ENCODE measurements at places on chromosomes 16 and 17. TPM values are rescaled to one million over a fixed set of nuclear protein-coding genes. Genes with fewer than 3 reads are reported as not detected.

DNA sequence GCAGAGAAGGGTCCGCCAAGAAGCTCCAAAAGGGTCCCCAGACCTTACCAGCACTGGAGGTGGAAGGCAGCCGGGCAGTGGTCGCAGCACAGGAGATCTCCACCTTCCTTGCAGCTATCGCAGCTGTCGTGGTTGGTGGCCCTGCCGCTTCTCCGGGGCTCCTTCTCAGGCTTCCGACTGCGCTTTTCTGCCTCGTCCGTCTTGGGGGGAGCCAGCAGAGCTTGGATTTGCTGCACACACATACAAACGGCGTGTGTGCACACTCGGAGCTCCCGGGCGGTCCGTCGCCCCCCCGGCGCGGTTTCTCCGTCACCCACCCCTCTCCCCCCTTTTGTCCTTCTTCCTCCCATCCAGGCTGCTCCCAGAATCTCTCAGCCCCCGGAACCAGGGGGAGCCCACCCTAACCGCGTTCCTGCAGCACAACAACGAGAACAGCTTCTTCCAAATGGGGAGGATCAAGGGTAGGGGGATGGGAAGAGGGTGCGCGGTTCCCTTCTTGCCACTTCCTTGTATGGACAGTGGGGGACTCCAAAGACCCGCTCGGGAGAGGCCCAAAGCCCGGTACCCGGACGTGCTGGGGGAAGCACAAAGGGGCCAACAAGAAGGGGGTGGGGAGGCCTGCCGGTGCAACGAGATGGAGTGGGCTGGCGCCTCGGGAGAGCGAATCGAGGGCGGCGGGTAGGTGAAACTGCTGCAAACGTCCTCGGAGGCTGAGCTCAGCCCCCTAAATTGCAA, 1.1 kb downstream of the PHF12 start:
- peak; percentile 78 for DNase-seq

The CMTM4 gene
- polyA plus RNA-seq: 10.0 TPM

The BRD7 gene
- 73.9 TPM for polyA plus RNA-seq

GRCh38 chr16:85151603-85152413, 39.5 kb upstream of the CIBAR2 start:
- DNase-seq: peak; percentile 86

GRCh38 chr17:49580055-49580721, 4.5 kb downstream of the NXPH3 start:
- no peak for DNase-seq

GRCh38 chr16:54783980-54784379, 146.7 kb upstream of the IRX5 start:
- no peak for DNase-seq

DNA sequence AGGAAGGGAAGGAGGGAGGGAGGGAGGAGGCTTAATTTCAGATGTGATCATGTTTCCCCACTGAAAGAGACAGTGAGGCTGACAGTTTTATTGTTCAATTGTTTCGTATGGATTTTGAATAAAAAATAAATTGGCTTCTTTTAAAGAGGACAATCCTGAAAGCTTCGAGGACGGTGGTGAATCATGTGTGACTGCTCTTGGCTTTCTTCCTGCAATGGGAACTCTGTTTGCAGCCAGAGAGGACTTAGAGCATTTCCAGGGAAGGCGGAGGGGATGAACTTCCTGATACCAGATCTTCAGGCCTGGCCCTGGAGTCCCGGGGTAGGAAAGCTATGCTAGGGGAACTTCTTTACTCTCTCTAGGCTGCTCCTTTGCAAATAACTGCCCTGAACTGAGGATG, 72.8 kb upstream of the C16orf82 start:
- DNase-seq: peak; percentile 69

- no peak for DNase-seq
Observed at GRCh38 chr17:44102849-44103622, 20.4 kb downstream of the HDAC5 start.

DNA sequence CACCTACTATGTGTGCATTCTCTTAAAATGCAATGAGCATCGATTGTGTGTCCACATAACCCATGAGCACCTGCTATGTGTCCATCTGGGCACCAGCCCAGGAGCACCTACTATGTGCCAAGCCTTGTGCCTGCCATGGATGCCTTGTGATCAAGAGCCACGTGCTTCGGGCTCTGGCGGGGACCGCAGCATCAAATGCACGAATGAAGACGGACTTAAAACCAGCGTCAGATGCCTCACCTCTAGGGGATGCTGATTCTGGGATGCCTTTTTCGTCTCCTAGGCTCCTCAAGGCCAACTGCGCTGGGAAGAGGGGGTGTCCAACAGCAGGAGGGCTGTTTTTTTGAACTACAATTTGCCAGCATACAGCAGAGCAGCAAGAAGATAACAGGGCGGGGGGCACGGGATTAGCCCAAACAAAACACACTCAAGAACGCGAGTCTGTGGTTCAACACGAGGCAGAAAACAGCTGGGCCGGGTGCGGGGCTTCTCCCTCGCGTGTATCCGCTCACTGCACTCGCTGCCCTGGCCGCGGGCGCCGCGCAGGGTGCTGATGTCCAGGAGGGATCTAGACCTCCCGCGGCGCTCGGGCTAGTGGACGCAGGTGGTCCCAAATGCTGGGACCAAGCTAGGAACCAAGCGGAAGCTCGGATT, 1.2 kb upstream of the GLIS2 start:
- DNase-seq: peak; percentile 78

The SECTM1 gene
- polyA plus RNA-seq: 2.6 TPM

The LGALS9B gene
- polyA plus RNA-seq: not detected

DNA sequence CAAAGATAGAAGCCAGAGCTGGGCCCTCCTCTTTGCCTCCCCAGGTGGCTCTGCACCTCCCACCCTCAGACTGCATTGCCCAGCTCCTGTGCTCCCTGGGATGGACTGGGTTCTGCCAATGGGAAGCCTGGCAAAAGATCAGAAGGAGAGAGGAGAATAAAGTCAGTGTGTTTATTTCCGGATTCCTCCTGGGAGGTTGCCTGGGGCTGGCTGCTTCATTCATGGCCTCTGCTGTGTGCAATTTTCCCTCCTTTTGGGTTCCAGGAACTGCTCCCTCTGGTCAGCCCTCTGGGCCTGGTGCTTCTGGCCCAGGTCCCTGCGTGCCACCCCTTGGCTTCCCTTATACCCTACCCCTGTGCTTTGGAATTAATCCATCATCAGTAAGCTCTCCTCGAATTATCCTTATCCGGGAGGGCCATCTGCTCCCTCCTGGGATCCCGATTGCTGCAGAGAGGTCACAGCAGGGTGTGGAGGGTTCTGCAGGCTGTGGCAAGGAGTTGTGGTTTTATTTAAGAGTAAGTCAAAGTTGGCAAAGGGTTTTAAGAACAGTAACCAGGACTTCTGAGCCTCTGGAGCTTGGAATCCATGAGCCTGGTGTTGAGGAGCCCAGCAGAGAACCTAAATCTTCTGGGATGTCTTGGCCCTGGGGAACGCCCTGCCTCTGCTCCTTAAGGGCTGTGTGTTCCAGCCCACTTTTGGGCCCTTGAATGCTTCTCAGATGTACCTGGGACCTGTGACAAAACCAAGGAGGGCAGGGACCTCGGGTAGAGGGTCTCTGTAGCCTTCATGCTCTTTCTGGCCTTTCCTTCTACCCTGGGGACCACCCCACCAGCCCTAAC, 8.2 kb upstream of the MMP2 start:
- no peak for DNase-seq

DNA sequence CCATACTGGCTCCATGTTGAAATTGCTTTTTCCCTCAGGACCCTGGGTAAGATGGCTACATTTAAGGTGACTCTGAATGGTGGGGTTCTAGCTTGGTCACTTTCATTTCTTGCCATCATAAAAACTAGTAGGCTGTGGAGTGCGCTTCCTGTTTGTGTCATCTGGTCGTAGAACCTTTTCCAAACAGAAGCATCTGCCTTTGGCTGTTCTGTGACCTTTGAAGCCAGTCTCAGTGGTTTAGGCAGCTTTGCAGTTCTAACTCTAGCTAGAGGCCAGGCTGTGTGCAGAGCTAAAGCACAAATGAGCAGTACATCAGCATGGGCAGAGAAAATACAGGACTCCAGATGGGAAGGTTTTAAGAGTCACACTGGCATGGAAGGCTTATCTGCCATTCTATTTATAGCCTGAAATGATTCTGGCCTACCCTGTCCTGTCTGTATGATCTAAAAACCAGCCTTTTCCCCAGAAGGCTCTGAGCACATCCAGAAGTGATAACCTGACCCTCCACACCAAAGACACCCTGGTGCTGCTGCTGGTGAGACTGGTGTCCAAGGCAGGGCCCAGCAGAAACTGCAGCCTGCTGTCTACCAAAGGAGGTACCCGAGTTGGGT, 8.6 kb downstream of the ESRP2 start:
- no peak for DNase-seq

The CHST6 gene
- 2.8 TPM for polyA plus RNA-seq

The SLX1B gene
- polyA plus RNA-seq: 2.5 TPM

DNA sequence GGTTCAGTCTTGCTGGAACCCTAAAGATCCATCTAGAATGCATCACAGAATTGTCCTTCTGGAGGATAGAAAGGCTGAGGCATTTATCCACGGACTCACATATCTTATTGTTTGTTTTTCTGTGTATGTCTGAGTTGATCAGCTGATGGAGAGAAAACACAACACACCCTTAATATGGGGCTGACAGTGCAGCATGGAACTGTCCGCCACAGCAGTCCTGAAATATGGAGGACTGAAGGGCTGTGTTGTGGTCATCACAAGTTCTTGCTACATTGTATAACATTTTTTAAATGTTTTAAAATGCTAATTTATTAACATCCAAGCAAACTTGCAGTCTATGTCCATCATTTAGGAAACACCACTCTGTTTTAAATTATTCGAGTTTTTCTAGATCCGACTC, 448.9 kb upstream of the ERCC4 start:
- DNase-seq: peak; percentile 8

GRCh38 chr17:79722787-79723186, 8.0 kb upstream of the ENPP7 start:
- DNase-seq: no peak

The GDPD1 gene
- polyA plus RNA-seq: 2.1 TPM

GRCh38 chr16:78675951-78676792, 576.7 kb downstream of the WWOX start:
- DNase-seq: peak; percentile 64

The TMEM132E gene
- polyA plus RNA-seq: 0.22 TPM

- DNase-seq: peak; percentile 37
Observed at GRCh38 chr16:56684256-56684925, 2.1 kb downstream of the MT1X start.

DNA sequence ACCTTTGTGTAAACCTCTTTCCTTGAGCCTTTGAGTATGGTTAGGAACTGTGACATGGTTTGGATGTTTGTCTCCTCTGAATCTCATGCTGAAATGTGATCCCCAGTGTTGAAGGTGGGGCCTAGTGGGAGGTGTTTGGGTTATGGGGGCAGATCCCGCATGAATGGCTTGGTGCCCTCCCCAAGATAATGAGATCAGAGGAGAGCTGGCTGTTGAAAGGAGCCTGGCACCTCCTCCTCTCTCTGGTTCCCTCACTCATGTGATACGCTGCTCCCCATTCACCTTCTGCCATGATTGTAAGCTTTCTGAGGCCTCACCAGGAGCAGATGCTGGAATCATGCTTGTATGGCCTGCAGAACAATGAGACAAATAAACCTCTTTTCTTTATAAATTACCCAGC, 1110.2 kb downstream of the CDH11 start:
- no peak for DNase-seq

DNA sequence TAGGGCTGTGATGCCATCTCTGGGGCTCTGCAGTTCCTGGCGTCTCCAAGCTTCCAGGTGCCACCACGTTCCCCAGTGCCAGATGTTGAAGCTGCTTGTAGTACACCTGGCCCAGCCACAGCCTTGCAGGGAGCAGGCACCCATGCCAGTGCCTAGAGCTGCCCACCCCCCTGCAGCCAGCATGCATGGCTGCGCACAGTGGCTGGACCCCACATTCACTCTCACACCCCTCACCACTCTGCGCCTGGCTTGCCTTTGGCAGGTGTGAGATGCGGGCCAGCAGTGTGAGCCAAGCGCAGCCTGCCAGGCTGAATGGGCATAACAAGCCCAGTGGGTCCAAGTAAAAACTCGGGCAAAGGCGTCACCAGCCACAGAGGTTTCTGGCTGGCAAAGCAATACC, 75.4 kb upstream of the CHMP6 start:
- DNase-seq: no peak

Data from muscle of leg (tissue), 16 donors.